ENCODE measurements at places on chromosomes 11 and 22.

- no peak for DNase-seq
Observed at GRCh38 chr11:24622262-24622661, 125.4 kb downstream of the LUZP2 start.

GRCh38 chr11:65416841-65417701, 5.5 kb upstream of the NEAT1 start:
- DNase-seq, result no peak

DNA sequence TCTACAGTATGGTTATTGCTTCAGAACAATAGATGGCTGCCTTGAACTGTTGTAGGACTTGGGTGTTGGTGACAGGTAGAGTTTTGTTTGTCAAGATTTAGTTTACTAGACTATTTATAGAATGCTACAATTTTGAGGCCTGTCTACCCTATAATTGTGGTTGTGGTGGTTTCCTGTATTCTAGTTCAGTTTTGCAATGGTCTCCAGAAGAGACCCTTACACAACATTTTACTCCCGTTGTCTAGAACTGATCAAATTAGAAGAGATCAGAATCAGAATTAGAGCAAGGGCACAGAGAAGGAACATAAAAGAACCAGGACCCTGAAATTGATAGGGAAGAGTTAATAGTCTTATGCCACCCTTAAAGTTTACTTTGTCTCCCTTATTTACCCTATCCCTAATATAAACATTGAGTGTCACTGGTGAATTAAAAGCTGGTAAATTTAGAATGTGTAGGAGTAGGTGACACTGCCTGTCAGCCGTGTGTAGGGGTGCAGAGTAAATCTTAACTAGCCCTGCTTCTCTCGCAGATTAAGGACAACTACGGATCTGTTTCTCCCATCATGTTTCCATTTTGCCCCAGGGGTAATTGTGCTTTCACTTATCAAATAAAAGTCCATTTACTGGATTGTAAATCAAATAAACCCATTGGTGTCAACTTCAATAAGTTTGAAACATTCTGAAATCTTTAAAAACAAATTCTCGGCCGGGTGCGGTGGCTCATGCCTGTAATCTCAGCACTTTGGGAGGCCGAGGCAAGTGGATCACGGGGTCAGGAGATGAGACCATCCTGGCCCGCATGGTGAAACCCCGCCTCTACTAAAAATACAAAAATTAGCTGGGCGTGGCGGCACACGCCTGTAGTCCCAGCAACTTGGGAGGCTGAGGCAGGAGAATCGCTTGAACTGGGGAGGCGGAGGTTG, 10.9 kb upstream of the PHLDB1 start:
- DNase-seq, result no peak

DNA sequence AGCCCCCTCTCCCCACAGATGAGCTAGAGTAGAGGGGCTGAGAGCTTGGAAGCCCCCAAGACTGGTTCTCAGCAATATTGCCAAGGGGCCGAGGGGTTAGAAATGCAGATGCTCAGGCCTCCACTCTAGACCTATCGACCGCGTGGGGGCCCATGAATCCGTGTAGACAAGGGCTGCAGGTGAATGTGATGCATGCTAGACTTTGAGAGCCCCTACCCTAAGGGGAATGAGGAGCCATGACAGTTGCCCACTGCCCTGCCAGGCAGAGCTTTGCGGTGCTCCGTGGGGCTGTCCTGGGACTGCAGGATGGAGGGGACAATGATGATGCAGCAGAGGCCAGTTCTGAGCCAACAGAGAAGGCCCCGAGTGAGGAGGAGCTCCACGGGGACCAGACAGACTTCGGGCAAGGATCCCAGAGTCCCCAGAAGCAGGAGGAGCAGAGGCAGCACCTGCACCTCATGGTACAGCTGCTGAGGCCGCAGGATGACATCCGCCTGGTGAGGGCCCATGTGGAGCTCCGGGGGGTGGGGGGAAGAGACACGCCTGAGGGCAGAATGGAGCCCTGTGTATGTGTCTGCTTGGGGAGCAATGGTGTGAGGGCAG, 1.3 kb downstream of the SSH3 start:
- no peak for DNase-seq
